T-helper 22 cell (primary cell): ENCODE measurements at places on chromosomes 1 and 21.
A peak's percentile ranks its signal among the peaks of the same experiment; 100 is the strongest.

DNA sequence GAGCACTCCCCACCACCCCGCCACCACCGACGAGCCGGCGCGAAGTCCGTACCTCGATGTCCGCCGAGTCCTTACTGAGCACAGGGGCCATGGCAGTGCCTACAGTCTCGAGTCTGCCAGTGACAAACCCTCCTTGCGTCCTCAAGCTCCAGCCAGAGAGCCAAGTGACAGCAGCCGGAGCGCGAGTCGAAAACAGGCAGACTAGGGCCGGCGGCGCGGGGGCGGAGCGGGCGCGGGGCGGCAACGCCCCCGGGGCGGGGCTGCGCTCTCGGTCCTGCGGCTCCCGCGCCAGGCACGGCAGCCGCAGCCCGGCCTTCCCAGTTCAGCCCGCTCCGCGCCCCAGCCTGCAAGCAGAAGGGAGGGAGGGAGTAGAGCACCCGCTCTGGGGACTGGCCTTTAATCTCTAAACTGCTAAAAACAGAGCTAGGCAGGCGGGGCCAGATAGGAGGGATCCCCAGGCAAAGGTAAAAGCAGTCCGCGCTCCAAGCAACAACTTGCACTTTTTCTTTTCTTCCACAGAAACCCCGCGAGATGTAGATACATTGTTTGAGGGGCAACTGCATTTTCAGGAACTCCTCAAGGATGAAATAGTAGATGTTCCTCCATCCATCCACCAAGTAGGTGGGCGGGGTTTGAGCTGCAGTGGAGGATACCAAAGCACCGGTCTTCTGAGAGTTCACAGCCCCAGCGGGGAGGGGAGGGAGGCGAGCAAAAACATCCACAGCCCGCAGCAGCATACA lies at the start of gene DPYD:
Gene DPYD, minus strand, starts transcription at position 203 of the 740 bp plus-strand sequence. Its CDS starts 112 bp downstream, at position 91.
- peak; percentile 73 for DNase-seq

- no peak for DNase-seq
Observed at GRCh38 chr21:38999161-38999560, 184.1 kb downstream of the PSMG1 start.

DNA sequence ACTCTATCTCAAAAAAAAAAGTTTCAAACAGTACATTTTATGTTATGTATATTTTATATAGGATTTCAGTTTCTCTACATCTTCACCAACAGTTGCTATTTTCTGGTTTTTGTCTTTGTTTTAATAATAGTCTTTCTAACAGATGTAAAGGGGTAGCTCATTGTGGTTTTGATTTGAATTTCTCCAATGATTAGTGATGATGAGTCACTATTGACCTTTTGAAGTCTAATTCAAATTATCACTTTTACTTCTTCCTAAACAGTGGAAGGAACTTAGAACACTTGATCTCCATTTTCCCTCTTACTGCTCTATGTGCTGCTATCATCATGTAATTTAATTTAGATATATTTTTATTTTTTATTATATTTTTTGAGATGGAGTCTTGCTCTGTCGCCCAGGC lies 31.7 kb upstream of the SHCBP1L start:
- no peak for DNase-seq

- DNase-seq: no peak
Observed at GRCh38 chr1:61403679-61404596, 321.0 kb downstream of the TM2D1 start.

- DNase-seq: no peak
Observed at GRCh38 chr21:38083535-38083934, 167.3 kb upstream of the KCNJ6 start.

GRCh38 chr1:14835725-14836124 lies 237.2 kb downstream of the KAZN start:
- DNase-seq: no peak

DNA sequence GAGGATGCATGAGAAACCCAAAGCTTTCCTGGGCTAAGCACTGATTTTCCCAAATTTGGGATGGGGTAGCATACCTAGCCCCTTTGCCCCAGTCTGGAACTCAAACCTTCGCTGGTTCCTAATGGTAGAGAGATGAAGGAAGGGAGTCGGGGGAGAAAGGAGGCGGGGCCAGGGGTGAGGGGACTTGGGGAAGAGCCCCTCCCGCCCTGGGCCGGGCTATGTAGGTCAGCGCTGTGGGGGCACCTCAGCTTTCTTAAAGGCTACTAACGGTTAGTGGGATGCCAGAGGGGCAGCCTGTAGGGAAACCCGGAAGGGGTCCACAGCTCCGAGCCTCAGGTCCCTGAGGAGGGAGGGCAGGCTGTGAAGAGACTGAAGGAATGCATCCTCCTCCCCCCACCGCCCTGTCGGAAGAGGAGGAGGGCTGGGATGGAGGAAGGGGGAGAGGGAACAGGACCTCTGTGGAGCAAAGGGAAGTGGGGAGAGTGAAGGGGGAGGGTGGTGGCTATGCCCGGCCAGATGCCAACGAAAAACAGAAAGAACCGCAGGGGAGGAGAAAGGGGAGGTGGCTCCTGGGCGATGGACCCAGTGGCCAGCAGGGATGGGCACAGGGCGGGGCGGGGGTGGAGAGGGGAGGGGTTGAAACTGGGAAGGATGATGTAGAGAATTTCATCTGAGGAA lies 1.3 kb downstream of the CADM3 start:
- no peak for DNase-seq

- DNase-seq: no peak
Observed at GRCh38 chr1:64092851-64093371, 110.5 kb upstream of the UBE2U start.

GRCh38 chr1:44043176-44044070 lies 12.2 kb upstream of the SLC6A9 start:
- no peak for DNase-seq

GRCh38 chr1:49226758-49227157 lies 450.1 kb upstream of the BEND5 start:
- DNase-seq: no peak

DNA sequence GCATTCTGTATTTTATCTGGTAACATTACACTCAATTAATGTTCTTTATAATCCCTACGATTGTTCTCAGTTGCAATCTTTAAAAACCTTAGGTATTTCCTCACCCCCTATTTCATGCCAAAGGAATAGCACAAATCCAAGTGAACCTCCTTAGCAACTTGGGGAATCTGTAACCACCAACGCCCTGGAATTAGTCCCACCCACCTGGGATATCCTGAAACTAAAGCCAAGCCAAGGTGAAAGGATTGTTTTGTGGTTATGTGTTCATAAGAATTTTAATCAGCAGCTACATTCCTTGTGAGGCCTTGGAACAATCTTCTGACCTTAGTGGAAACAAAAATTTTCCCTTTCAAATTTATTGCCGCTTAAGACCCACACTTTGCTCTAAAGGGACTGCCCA lies 908.7 kb downstream of the TTLL7 start:
- DNase-seq: no peak

DNA sequence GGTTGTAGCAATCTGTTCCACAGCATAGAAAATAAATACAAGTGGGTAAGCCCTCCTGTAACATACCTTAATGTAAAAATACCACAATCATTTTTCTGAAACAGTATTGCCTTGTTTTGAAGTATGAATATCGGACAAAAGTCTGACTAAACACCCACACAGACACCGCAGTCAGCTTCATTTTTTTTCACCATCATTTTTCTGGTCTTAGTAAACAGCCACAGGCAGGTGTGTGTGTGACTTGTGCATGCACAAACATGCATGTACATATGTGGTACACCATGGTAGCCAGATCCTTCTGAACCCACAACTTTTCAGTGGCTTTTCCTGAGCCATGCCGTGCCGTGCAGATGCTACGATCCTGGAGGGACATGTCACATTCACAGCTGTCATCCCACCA lies 261.7 kb downstream of the PCP4 start:
- no peak for DNase-seq

GRCh38 chr1:58964880-58965279 lies 181.0 kb upstream of the JUN start:
- no peak for DNase-seq

DNA sequence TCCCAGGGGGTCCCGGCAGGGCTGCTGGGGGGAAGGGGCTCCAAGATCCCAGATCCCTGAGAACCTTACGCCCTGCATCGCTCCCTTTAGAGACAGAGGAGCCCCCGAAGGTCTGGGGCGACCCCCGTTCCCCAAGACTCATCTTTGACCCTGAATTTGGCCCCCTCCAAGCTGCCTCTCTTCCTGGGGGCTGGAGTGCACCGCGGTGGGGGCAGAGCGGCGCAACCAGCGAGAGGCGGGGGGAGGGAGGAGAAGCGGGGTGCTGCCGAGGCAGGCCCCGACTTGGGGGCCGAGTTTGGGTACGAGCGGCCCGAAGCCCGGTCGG lies 5.4 kb upstream of the PLEKHG5 start:
- DNase-seq: no peak

DNA sequence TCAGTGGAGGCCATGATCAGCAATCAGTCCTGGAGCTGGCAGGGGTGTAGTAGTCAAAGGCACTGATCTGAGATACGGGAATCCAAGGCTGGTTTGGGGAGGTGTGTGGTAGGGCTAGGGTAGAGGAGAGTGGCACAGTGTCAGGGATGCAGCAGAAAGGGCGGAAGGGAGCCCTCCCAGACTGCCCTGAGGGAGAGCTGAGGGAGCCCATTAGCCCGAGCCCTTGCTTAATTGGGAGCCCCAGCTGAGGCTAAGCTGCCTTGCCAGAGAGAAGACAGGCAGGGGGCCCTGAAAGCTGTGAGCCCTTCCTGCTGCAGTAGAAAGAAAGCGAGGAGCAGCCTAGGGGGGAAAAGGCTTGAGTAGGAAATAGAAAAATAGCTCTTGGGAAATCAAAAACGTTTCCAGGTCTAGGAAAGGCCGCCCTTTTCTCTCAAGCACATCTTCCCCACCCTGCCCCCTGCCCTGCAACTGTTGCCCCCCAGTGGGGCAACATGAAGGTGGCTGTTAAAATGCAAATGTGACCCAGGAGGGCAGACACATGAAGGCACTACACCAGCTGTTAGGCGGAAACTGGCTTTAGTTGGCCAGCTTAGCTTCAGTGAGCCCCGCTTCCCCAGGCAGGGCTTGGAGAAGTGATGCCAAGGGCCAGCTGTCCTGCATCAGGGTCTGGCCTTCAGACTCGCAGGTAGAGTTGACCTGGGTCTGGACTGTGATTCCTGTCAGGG lies 106.2 kb downstream of the UCK2 start:
- no peak for DNase-seq

DNA sequence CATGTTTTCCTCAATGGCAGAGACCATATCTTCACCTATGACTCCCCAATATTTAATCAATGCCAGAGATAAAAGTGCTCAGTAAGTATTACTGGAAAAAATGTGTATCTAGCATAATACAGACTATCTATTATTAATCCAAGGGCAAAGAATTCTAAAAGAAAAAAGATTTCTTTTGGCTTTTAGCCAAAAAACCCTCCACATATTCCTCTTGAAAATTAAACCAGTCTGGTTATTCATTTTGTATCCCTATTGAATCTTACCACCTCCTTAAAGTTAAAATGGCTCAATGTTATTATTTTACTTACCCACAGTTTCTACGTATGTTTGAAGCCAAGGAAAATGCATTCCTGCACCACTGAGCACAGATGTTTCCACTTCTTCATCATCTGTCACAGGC lies 1.6 kb downstream of the TAF1A start:
- no peak for DNase-seq

DNA sequence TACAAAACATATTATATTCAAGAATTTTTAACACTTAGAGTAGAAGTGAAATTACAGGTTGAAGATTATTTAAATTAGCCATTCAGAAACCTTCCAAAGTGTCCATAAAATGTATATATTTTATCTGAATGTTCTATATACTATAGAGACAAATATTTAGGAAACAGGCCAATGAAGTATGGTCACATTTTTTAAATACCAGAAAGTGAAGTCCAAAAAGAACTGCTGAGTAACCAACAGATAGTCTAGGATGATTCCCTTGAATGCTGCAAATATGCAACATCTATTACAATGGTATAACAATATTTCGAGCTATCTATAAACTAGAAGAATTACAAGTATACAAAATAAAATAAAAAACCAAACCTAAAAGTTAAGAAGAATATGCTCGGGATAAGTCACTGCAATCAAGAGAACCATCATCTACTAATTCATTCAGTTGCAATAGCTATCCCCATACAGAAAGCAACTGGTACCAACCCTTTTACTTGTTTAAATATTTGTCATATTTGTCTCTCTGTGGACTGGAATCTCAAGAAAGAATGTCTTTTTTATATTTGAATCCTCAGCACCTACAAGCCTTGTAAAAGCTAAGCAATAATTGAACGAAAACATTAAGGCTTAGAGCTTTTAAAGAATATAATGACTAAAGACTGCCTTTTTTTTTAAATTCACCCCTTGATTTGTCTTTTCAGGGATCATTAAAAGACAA lies 8.1 kb downstream of the ODF2L start:
- DNase-seq: no peak

- no peak for DNase-seq
Observed at GRCh38 chr1:92975551-92976232, 14.4 kb upstream of the DIPK1A start.

GRCh38 chr1:47507881-47508701 lies 70.2 kb downstream of the FOXD2 start:
- DNase-seq: no peak
